ENCODE measurements at places on chromosomes 2 and 18.

DNA sequence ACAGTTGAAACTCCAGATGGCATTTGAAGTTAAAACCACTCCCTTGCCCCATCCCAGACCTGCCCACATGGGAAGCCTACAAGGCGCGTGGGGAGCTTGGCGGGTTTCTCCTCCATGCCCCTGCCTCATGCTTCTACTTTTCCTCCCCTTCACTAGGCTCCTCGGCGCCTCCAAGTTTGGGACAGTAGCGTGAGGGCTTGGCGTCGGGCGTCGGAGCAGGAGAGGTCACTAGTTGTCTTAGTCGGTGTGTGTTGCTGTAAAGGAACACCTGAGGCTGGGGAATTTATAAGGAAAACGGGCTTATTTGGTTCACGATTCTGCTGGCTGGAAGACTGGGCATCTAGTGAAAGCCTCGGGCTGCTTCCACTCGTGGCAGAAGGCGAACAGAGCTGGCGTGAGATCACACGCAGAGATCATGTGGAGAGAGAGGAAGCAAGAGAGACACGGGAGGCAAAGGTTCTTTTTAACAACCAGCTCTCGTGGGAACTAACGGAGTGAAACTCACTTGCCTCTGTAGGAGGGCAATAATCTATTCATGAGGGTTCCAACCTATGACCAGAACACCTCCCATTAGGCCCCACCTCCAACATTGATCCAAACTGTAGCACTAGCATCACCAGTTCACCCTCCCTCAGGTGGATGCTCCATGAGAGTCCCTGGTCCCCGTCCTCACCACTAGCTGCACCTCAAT is 25.3 kb downstream of the ITM2C start:
- DNase-seq, result peak; percentile 33

- no peak for DNase-seq
Observed at GRCh38 chr2:187876554-187876953, 322.3 kb upstream of the TFPI start.

DNA sequence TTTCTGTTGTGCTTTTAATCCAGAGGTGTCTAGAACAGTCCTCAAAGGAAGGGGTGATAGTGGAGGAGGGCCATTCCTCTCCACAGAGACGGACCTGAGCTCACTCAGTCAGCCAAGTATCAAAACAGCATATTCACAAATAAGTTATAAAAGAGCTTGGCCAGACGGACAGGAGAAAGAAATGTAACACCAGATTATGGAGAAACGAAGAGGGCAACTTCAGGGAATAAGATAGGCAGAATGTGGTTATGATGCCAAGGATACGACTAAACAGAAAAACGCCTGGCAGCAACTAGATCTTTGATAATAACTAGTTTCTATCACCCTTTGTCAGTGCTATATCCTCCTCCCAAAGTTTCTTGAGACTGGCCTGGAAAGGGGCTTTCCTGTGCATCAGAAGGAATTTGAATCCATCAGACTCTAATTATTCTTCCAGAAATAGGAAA is 42.5 kb downstream of the MAP4K3 start:
- no peak for DNase-seq

GRCh38 chr18:11980494-11981191 is 664 bp upstream of the IMPA2 start:
- DNase-seq, result peak; percentile 99

- DNase-seq, result no peak
Observed at GRCh38 chr2:64325477-64325851, 128.5 kb upstream of the LGALSL start.

DNA sequence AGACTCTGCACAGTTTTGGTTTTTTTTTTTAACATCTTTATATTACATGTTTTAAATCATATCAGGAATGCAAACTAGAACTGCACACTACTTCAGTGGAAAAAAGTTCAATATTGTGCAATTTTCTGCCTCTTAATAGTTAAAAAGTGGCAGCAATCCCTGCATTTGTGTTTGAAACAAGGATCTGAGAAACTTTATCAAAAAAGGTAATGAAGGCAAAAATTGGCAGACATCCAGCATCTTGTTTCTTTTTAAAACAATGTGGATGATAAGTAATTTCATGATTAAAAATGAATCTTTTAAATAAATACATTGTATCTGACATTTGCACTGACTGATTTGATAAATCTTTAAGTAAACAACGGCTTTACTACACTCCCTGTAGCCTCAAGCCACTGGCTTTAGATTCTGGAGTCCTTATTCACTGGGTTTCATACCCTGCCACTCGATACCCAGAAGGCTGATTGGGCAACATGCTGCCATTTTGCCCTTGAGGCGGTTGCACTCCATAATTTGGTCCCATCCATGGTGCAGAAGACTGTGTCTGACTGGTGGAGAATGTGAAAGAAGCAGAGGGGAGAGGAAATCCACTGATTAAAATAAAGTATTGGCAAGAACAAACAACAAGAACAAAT is 21.6 kb upstream of the C2orf42 start:
- no peak for DNase-seq

DNA sequence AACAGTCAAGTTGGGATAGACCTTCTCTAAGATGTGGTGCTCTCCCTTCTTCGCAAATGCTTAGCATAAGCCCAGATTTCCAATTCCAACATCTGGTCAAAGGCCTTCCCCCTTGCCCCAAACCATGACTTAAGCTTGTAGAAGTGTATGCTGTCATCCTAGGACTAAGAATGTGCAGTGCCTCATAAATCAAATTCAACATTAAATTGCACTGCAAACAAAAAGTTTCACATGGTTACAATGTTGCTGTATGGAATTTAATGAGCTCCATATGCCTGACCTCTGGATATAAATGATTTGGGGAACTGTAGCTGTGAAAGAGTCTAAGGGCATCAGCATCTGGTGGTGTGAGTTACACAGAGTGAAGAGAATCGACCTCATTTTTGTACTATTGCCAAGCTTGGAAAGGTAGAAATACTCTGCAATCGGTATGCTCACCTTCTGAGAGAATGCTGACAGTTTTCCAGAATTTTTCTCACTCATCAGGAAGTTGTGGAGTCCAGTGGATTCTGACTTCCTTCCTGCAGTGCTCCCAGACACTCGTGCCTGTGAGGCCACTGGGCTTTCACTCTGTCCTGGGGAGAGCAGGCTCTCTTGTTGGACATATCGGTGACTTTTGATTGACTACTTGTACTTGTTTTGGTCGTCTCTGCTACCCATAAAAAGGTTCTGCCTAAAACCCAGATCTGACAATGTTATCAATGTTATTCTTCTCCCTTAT is 40.6 kb downstream of the FASTKD2 start:
- no peak for DNase-seq

DNA sequence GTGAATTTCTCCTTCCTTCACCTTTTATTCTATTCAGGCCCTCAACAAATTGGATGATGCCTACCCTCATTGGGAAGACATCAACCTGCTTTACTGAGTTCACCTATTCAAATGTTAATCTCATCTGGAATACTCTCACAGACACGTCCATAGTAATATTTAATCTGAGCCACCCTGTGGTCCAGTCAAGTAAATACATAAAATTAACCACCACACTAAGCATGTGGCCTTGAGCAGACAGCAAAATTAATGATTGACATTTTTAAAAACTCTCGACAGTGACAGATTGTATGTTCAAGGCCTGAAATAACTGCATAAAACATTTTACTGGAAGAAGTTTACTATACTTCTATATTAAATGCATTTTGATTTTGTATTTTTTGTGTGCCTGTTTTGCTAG is 540.6 kb upstream of the GCFC2 start:
- DNase-seq, result no peak

DNA sequence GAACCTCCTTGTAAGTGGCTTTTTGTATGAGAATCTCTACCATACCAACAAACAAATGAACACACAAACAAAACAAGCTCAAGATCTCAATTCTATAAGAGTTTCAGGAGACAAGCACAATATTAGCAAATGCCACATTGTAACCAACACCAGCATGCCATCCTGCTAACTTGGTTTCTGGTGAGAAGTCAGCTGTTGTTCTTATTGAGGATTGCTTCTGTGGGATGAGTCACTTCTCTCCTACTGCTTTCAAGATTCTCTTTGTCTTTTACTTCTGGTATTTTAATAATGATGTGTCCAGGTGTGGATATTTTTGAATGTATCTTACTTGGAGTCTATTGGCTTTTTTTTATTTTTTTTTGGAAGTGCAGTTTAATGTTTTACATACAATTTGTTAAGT is 131.7 kb downstream of the BCL2L11 start:
- no peak for DNase-seq

DNA sequence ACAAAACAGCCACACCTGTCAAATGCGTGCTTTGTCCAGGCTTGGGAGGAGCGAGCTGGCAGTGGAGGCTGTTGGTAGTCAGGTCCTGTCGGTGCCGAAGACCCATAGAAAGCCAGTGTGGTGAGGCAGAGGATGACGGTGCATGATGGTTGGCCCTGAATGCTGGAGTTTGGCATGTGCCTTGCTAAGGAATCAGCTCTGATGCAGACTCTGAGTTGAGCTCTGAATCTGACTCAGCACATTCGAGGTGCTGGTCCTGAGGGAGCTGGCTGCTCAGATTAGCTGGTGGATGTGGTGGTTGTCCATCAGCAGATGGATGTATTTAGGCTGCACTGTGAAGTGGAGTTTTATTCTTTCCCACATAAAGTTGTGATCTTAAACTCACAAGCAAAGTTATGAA is 111.3 kb downstream of the ARHGEF4 start:
- no peak for DNase-seq

DNA sequence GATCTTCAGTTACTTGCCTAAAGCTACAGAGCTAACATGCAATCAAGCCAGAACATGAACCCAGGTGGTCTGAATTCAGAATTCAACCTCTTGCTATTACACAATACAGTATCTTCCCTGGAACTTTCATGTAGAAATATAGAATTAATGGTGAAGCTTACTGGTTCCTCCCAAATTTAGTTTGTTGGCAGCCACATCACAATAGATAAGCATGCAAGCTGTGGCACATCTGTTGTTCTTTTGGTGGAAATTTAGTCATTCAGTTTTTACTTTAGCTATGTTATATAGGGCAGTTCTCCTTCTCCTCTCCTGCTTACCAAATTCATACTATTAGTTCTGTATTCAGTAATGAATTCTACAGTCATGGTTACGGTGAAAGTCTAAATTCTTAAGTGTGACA is 101.0 kb upstream of the RNF152 start:
- DNase-seq, result no peak

GRCh38 chr2:21269382-21269781 is 145.6 kb downstream of the TDRD15 start:
- DNase-seq, result no peak

GRCh38 chr2:18788592-18788991 is 199.2 kb upstream of the NT5C1B start:
- DNase-seq, result peak; percentile 84

- no peak for DNase-seq
Observed at GRCh38 chr2:119317554-119317953, 49.1 kb downstream of the C2orf76 start.

DNA sequence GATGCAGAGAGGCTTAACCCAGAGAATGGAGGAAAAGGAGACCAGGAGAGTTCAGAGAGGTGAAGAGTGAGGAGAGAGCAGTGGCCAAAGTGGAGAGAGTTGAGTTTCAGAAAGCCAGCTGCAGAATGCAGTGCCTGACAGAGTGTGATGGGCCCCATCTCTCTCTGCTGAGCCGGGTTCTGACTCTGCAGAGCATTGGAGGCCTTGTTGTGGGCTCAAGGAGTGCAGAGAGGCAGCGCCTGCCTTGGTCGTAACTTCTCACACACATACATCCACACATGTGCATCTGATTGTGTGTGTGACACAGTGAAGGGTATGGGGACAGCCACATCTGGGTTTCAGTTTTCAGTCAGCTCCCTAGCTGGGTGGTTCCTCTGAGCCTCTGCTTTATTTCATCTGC is 58.8 kb downstream of the AGAP1 start:
- DNase-seq, result no peak

GRCh38 chr2:131517106-131517831 is 10.4 kb upstream of the CCDC74A start:
- DNase-seq, result no peak

DNA sequence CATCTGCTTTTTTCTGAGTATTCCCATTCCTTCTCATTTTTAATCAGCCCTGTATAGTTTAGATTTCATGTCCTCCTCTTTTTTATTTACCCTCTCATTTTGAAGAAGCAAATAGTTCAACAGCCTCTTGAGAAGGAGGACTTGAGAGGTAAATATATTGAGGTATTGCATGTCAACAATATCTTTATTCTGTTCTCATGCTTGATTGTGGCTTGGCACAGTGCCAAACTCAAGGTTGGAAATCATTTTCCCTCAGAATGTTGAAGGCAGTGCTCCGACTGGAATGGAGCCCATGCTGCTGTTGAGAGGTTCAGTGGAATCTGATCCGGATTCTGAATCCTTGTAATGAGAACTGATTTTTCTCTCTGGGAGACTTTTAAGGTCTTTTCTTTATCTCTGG is 31.0 kb upstream of the GALNT3 start:
- DNase-seq, result no peak

DNA sequence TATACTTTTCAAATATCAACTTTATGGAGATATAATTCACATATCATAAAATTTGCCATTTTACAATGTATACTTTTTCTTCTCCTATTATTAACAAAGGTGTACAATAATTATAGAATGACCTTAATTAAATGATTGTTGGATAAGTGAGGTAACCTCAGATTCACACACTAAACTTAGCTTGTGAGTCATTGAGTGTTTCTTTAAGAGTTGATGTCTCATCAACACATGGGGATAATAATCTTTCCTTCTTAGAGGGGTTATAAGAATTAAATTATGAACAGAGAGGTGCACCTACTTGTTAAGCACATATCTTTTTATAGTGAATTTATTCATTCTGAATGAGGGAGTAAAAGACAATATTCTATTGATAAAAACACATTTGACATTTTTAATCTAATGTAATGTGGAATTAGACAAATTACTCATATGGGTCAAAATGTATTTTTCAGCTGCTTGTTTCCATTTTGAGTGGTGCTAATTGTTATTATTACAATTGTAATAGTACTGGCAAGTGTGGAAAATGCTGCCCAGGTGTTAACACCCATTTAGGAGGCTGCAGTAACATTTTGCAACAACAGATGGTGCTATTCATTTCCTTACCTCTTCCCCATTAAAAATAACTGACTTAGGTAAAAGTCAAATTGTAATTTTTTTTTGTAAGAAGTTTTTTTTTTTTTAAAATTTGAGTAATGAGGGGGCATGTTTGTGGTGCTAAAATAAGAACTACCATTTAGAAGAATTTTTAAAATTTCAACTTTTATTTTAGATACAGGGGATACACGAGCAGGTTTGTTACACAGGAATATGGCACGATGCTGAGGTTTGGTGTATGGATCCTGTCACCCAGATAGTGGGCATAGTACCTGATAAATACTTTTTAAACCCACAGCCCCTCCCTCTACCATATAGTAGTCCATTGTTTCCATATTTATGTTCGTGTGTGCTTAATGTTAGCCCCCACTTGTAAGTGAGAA is 32.1 kb upstream of the DYNAP start:
- no peak for DNase-seq

GRCh38 chr18:57057890-57058289 is 89.0 kb upstream of the BOD1L2 start:
- DNase-seq, result no peak

GRCh38 chr2:195501746-195502145 is 155.3 kb upstream of the SLC39A10 start:
- DNase-seq, result no peak

GRCh38 chr2:84879584-84880394 is 1.1 kb downstream of the TRABD2A start:
- DNase-seq, result no peak
